ENCODE measurements at places on chromosomes 12 and 14.

GRCh38 chr12:92696216-92696615, 6.6 kb upstream of the PLEKHG7 start:
- no peak for DNase-seq

- DNase-seq: peak; percentile 85
These were observed at the start of gene CHST11 for GRCh38 chr12:104456417-104456949. TSS of gene CHST11 (plus strand) at chr12:104456948.

DNA sequence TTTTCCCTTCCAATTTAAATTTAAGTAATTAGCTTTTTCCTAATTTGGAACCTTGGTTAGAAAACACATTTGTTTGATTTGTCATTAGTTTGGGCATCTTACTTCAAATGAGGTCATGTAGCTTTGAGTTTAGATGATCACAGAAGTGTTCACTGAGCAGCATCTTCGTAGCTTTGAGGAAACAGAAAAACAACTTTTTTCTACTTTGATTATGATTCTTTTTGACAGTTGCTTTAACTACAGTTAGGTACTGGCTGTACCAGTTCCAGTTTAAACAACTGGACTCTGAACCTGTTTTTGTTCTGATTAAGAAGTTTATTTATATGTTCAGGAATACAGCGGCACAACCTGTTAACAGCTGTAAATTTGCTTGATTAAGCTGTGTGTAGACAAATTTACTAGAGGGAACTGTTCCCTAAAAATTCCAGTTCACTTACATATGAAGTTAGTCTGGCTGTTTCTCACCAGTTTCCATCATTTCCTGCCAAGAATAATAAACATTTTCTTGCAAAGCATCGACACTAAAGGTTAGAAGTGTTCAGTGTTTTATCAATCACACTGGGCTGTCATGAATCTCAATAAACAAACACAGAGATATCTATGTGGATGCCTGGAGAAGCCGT, 191.9 kb downstream of the RAD51B start:
- no peak for DNase-seq

- no peak for DNase-seq
These were observed 52.4 kb downstream of the RFLNA start for GRCh38 chr12:124347335-124347734.

DNA sequence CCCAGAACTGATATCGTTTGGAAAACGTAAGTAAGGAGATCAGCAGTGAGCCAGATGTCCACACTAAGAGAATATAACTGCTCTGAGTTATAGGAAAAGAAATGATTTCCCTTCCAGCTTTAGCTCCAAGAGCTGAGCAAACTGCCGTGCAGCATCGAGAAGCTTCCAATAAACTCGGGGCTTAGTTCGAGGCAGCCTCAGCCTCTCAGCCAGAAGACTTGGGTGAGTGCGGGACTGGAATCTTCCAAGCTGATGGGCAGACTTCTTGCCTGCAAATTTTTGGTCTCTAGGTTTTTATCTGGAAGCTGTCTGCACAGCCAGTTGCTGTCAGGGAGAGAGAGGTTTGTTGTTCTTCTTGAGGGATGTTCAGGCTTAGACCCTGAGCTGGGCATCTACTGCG, 196.1 kb downstream of the PHETA1 start:
- no peak for DNase-seq

DNA sequence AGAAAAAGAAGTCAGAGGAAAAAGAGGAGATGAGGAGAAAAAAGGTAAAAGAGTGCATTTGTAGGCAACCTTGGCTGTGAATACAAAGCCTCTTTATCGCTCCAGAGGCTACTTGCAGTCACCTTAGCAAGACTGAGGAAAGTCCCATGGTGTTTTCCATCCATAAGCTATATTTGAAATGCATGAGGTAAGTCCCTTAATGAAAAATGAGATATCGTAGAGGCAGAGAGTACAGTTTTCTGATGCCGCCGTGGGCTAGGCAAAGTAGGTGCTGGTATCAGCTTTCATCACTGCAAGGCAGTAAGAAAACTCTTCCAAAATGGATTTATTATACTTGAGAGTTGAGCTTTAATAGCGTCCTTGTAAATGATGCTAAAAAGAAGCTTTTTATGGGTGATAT, 186.8 kb downstream of the ASCL1 start:
- DNase-seq: no peak

- no peak for DNase-seq
These were observed 66.3 kb downstream of the ETNK1 start for GRCh38 chr12:22691319-22691718.

Measured in GM19239 (cell line).